ENCODE measurements at places on chromosomes 3 and 15. TPM values are rescaled to one million over a fixed set of nuclear protein-coding genes. Genes with fewer than 3 reads are reported as not detected.

DNA sequence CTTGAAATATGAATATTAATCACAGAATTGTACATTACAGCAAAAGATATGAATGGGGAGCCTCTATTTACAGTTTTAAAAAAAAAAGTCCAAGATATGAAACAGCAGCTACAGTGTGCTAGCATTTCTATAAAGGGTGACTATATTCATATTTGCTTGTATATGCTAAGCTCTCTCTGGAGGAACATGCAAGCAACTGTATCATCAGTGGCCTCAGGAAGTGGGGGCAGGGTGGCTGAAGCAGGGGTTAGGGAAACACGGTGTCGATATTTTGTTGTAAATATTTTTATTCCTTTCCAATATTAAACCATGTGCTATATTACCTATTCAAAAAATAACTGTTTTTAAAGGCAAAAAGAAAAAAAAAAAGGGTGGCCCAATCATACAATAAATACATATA, 2.3 kb downstream of the UACA start:
- no peak for DNase-seq

GRCh38 chr3:18066899-18067582, 324.6 kb upstream of the TBC1D5 start:
- no peak for DNase-seq

DNA sequence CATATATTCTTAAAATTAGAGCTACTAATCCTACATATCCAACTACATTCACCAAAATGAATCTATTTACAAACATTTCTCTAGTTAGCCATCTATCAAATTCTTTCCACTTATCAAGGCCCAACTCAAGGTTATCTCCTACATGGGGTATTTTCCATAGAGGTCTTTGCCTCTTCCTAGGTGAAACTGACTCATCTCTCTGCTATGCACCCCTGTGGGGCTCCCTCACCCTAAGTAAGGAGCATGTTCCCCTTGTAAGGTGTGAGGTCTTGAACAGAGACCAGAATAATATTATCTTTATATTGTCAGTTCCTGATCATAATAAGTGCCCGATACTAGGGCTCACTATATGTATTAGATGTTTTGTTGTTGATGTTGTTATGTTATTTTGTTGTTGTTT, 74.6 kb upstream of the TSC22D2 start:
- no peak for DNase-seq

- DNase-seq, result no peak
Measured at GRCh38 chr3:39325236-39325635, 4.3 kb upstream of the CCR8 start.

- DNase-seq, result no peak
Measured at GRCh38 chr3:59142556-59142955, 92.7 kb upstream of the CFAP20DC start.

DNA sequence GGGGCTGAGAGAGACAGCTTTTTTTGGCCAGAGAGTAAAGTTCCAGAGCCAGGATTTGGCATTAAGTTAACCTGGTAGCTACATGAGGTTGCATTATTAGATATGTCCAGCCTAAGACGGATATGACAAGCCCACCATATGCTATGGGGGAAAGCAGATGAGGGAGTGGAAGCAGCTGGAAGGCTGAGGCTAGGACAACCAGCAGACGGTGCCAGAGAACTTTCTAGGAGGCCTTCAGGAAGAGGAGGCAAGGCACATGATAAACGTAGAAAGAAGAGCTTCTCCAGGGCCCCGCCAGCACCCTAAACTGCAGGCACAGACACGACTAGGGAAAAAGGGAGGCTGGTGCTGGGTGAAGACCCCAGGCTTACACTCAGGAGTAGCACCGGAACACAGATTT, 87.0 kb downstream of the CTNNB1 start:
- DNase-seq, result no peak

- no peak for DNase-seq
Measured at GRCh38 chr3:187044206-187044605, 95.1 kb downstream of the RPL39L start.

- peak; percentile 57 for DNase-seq
Measured at GRCh38 chr3:23740517-23740965, 65.2 kb upstream of the UBE2E1 start.

DNA sequence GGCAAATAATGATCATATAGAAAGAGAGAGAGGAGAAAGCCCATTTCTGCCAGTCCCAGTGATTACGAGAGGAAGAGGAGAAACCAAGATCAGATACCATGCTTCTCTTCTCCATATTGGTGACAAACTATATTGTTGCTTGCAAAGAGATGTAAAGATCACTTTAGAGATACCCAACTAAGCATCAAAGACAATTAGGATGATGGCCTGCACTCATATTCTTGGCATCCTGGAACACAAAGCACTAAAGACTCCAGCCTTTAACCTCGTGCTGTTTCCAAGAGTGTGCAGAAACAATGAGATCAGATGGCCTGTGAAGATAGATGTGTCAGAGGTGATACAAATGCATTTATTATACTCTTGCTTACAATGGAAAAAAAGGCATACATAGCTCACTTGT, 170.7 kb upstream of the TP63 start:
- DNase-seq, result no peak

- DNase-seq, result no peak
Measured at GRCh38 chr15:96038650-96039049, 291.9 kb upstream of the NR2F2 start.

DNA sequence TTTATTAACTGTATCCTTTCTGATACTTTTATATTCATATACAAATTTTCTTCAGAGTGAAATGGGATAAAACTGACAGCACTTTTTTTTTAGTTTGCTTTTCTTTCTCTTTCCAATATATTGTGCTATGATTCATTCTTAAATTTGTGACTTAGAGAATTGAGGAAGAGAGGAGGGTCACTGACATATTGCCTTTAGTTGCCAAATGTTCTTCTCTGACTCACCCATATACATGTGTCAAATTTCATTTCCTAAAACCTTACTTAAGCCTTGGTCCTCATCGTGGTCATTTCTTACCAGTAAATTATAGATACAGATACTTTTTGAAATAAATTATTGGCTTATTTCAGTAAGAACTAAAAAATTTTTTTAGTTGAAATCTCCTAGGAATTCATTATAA, 53.9 kb downstream of the CLASP2 start:
- no peak for DNase-seq

DNA sequence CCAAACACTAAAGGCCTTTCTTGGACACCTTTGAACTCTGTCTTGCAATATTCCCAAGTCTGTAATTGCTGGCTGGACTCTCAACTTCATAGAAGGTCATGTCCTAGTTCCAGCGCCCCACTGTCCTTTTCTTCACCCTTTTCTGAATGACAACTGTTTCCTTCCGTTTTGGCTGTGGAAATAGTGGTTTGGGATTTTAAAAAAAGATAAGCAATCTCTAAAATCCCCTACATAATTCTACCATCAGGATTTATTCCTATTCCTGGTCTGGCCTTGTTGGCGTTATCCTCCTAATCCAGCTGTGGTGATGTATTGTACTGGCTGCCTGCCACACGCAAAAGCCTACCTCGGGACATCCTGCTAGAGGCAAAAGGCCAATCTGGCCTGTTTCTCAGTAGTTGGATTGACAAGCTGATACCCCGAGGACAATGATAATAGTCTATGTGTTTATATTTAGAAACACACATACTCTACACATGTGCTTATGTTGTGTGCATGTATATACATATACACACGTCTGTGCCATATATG, 440.3 kb upstream of the DPH6 start:
- DNase-seq, result no peak

- DNase-seq, result no peak
Measured at GRCh38 chr3:196159526-196159925, 51.7 kb downstream of the ZDHHC19 start.

DNA sequence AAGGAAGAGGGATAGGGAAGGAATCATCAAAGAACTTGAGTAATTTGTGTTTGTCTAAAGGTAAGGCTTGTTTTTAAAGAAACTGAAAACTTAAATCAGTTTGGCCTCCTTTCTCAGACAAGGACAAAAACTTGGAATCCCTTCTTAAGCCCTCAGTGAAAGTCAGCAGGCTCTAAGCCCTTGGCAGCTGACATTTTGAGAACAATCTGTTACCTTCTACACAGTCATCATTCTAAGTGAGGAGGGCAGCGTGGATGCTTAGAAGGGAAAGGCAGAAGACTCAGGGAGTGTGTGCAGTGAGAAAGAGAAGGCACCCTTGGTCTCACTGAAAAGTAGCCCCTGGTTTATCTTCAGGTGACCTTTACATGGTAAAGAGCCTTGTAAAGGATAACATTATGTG, 10.8 kb downstream of the HSPBAP1 start:
- DNase-seq, result no peak

GRCh38 chr3:128421439-128421836, 45.3 kb downstream of the DNAJB8 start:
- no peak for DNase-seq

DNA sequence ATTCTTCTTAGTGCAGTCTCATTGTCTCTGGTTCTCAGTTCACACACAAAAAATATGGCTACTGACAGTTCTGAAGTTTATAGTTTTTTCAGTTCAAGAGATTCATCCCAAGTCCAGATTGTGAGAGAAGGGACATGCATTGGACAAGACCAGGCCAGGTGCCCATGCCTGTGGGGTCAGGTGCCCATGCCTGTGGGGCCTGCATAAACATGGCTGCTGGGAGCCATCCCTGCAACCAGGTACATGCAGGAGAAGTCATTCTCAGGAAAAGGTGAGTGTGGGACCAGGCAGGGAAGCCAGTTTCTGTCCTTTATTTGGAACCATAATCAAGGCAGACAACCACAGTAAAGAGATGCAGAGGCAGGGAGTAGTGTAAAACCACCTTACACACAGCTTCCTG, 6.3 kb upstream of the TM4SF1 start:
- DNase-seq, result no peak

GRCh38 chr15:77574521-77575202, 58.0 kb downstream of the LINGO1 start:
- DNase-seq, result no peak

GRCh38 chr15:41695750-41696436, 35.7 kb downstream of the MGA start:
- DNase-seq, result no peak

- DNase-seq, result no peak
Measured at GRCh38 chr15:66691727-66692126, 10.3 kb upstream of the SMAD6 start.

- no peak for DNase-seq
Measured at GRCh38 chr15:50262533-50262932, 3.0 kb downstream of the HDC start.

- DNase-seq, result no peak
Measured at GRCh38 chr15:70159001-70159712, 61.4 kb upstream of the TLE3 start.

- DNase-seq, result no peak
Measured at GRCh38 chr3:67561667-67562394, 92.6 kb downstream of the SUCLG2 start.

GRCh38 chr3:194718079-194718478, 32.4 kb downstream of the FAM43A start:
- no peak for DNase-seq

DNA sequence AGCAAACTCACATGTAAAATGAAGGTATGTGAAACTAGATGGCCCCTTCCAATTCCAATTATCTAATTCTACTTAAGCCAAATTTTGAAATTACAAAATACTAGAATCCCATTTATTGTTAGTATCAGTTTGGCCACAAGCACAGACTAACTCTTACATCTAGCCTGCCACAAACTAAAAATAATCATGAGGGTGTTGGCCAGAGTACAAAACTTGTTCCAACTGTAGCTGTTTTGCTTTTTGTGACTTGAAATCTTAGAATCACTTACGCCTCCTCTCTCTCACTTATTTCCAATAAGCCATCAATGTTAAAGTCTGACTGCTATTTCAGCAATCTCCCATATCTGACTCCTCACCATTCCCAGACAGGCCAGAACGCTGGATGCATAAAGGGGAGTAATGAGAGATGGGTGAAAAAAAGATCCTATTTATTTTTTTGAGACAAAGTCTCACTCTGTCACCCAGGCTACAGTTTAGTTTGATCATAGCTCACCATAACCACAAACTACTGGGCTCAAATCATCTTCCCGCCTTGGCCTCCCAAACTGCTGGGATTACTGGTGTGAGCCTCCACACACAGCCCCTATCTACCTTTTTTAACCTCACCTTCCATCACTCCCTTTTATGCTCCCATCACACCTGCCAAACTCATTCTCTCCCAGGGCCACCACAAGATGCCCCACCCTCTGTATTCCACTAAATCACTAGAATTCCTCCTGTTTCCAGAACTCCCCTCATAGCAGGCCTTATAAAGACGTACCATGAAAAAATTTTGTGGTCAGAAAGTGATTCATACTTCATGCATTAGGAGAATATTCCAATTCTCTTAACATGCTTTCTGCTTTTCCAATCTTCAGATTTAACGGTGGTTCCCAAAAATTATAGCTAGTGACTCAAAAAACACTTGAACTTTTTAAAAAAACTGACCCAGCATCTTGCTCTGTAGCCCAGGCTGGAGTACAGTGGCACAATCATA, 36.5 kb downstream of the ATOSA start:
- no peak for DNase-seq

- DNase-seq, result no peak
Measured at GRCh38 chr15:25852027-25852426, 11.1 kb downstream of the ATP10A start.

DNA sequence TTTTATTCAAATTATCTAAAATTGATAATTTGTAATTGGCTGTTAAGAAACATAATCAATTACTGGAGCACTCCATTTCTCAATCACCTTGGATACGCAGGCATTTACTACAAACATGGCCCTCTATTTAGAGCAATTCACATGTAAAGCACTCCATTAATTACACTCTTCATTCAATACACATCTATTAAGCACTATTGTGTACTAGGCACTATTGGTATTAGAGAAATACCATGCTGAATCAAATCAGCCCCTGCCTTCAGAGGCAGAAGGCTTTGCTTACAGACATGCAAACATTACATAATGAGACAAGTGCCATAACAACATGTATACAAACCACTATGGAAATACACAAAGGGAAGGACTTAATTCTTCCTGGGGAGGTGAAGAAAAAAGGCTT, 69.1 kb downstream of the PEAK1 start:
- DNase-seq, result no peak

DNA sequence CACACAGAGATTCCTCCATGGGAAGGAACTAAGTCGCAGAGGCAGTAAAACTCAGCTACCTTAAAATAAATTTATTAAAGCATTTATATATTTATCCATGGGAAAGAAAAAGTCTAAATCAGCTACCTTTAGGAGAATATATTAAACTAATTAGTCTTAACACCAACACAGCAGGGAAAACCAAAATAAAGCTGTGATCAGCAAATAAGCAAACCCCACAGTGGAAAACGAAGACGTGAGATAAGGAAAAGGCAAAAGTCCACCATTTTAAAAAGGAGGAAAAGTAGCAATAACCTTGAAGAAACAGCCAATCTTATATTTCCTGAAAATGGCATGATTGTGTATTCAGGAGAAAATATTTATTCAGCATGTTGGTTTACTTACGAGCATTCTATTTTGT, 473.0 kb upstream of the ROBO2 start:
- no peak for DNase-seq

MNS1 gene
- 2.0 TPM for total RNA-seq

STRIT1 gene
- total RNA-seq, result not detected

NPRL2 gene
- total RNA-seq, result 20.3 TPM

LRRC49 gene
- total RNA-seq, result 35.3 TPM

AGBL1 gene
- total RNA-seq, result not detected

CDC25A gene
- total RNA-seq, result 0.24 TPM

RFTN1 gene
- 15.9 TPM for total RNA-seq

IGF2BP2 gene
- total RNA-seq, result 11.0 TPM

SEMA3G gene
- total RNA-seq, result 11.8 TPM

P2RY14 gene
- 1.3 TPM for total RNA-seq

SV2B gene
- total RNA-seq, result 0.56 TPM
